Stimulated activated CD4-positive, alpha-beta T cell treated with anti-CD3 and anti-CD28 coated beads, Interleukin-15, amount 100 ng/mL, for 48 hours (primary cell): ENCODE measurements at places on chromosomes 3 and 15.

DNA sequence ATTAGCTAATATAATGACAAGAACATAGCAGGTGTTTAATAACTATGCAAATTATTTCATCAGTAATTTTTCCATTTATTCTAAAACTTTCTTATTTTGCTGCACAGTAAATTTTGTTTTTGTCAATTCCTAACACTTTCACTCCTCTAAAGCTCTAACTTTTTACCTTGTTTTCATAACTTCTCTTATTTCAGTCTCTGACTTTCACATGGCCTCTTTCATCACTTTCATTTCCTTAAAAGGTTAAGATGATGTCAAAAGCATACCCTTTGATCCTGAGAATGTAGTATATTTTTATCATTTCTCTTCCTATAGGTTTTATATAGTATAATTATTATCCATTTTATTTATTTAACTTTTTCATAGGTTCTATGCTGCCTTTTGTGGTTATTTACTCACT lies 1325.8 kb upstream of the ALCAM start:
- no peak for DNase-seq

GRCh38 chr3:114327665-114328064 lies 33.8 kb downstream of the TIGIT start:
- DNase-seq: no peak

- no peak for DNase-seq
These were observed 41.6 kb upstream of the ROPN1 start for GRCh38 chr3:124033360-124034015.

GRCh38 chr3:46386205-46386604 lies 15.5 kb downstream of the CCR5 start:
- DNase-seq: no peak
